ENCODE measurements at places on chromosomes 5 and 9. TPM values are rescaled to one million over a fixed set of nuclear protein-coding genes. Genes with fewer than 3 reads are reported as not detected.

Gene GPR21
- 1.0 TPM for total RNA-seq

- H3K27me3 ChIP-seq = no peaks in the 10 kb centered on the region
- no peaks in the 10 kb centered on the region for H3K4me1 ChIP-seq
- DNase-seq = no peak
- no peak overlapping the region for H3K4me3 ChIP-seq
- no peak overlapping the region for H3K27ac ChIP-seq
Measured at GRCh38 chr5:166961913-166962312, 1329.5 kb upstream of the WWC1 start.

DNA sequence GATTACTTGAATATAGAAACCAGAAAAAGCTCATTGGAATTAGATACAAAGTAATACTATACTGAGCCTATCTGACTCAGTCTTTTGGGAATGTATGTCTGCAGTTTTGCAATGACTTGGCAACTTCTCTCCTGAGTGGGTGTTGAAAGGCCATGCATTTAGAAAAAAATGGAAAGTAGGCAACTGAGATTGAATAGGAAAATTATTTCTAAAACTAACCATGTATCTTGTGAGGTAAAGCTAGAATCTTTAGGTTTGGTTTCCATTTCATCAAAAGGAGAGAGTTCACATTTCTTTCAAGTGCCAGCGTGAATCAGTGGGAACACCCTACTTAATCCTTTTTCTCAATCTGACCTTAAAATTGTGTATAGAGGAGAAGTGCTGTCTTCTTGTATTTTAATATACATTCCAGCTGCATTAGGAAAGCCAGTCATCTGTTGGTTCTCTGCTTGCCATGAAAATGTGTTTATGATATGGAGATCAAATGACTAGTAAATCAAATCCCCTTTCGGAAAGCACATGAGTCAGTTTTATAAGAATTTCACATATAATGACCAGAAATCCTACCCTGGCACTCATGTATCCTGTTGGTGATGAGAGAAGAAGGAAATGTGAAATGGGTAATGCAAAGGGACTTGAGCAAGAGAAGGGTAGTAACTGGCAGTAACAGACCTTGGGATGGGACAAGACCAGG lies 30.4 kb downstream of the NFX1 start:
- H3K4me1 ChIP-seq = peaks cover 12% of the 10 kb centered on the region
- no peak overlapping the region for H3K4me3 ChIP-seq
- no peaks in the 10 kb centered on the region for H3K27me3 ChIP-seq
- no peak for DNase-seq

Gene TAF1L
- not detected for total RNA-seq

DNA sequence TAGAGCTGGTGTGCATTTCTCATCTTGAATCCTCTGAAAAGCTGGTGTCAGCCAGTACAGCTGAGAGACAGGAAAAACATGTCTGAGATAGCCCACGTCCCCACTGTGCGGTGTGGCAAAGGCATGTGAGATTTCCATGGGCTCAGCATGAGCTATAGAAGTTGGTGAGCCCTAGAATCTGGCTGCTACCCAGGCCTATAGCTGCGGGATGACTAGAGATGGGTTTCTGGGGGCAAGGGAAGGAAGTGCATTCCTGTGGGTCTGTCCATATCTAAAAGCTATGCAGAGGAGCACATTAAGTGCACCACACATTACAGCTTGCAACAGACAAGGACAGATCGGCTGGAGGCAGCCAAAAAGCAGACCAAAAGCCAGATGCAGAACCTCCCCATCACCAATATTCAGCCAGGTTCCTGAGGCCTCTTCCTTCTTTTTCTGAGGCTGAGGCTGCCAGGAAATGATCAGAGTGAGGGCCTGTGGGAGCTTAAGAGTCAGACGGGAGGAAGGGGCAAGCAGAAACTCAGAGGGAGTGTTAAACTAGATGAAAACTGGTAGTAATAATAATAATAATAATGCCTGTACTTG lies 55.8 kb upstream of the RANBP3L start:
- no peak overlapping the region for H3K4me3 ChIP-seq
- DNase-seq = peak; percentile 40
- peaks cover 6% of the 10 kb centered on the region for H3K27me3 ChIP-seq
- H3K27ac ChIP-seq = no peak overlapping the region
- no peaks in the 10 kb centered on the region for H3K36me3 ChIP-seq
- H3K4me1 ChIP-seq = peaks cover 6% of the 10 kb centered on the region

GRCh38 chr9:100150214-100150613 lies 51.2 kb downstream of the INVS start:
- no peaks in the 10 kb centered on the region for H3K4me1 ChIP-seq
- H3K27ac ChIP-seq = no peak overlapping the region
- H3K27me3 ChIP-seq = no peaks in the 10 kb centered on the region
- H3K4me3 ChIP-seq = no peak overlapping the region
- no peaks in the 10 kb centered on the region for H3K36me3 ChIP-seq

Gene COX7C
- total RNA-seq = 481 TPM

GRCh38 chr5:41527201-41527779 lies 16.9 kb upstream of the PLCXD3 start:
- H3K4me3 ChIP-seq = no peak overlapping the region
- H3K27me3 ChIP-seq = no peaks in the 10 kb centered on the region
- no peaks in the 10 kb centered on the region for H3K4me1 ChIP-seq
- no peaks in the 10 kb centered on the region for H3K36me3 ChIP-seq
- H3K27ac ChIP-seq = no peak overlapping the region
- DNase-seq = no peak

Gene NUDT12
- total RNA-seq = 2.4 TPM

Gene CATSPER3
- 0.64 TPM for total RNA-seq

Gene DAB2
- not detected for total RNA-seq

GRCh38 chr9:133130685-133131244 lies 9.7 kb upstream of the RALGDS start:
- H3K27ac ChIP-seq = peak overlapping the region; percentile 100
- H3K4me3 ChIP-seq = peak overlapping the region; percentile 85
- DNase-seq = peak; percentile 87

Gene BTNL3
- not detected for total RNA-seq

All from activated CD4-positive, alpha-beta T cell treated with anti-CD3 and anti-CD28 coated beads, Interleukin-2, amount 10 ng/mL, durations not matched to agents 24 days and 14 days (primary cell).